ENCODE measurements at places on chromosomes 12 and 14. TPM values are rescaled to one million over a fixed set of nuclear protein-coding genes. Genes with fewer than 3 reads are reported as not detected.

The HCAR2 gene
- total RNA-seq = not detected

The SERPINA3 gene
- total RNA-seq = 731 TPM

The GLT8D2 gene
- total RNA-seq = 79.5 TPM

The NFATC4 gene
- 54.5 TPM for total RNA-seq

The KRT6C gene
- not detected for total RNA-seq

The B4GALNT3 gene
- total RNA-seq = not detected

The RAPGEF3 gene
- 1.2 TPM for total RNA-seq

The ACOT6 gene
- not detected for total RNA-seq

The RTL1 gene
- not detected for total RNA-seq

The KIF21A gene
- 2.9 TPM for total RNA-seq

The INHBC gene
- not detected for total RNA-seq

The PLXNC1 gene
- 5.5 TPM for total RNA-seq

Data from cardiac ventricle fibroblast (primary cell).